ENCODE measurements at places on chromosomes 11 and 22. TPM values are rescaled to one million over a fixed set of nuclear protein-coding genes. Genes with fewer than 3 reads are reported as not detected.

GRCh38 chr11:129374081-129374992, 1.3 kb upstream of the BARX2 start:
- H3K27ac ChIP-seq, result no peak overlapping the region
- peak overlapping the region; percentile 88 for H3K4me3 ChIP-seq
- no peak for DNase-seq
- no peaks in the 10 kb centered on the region for H3K36me3 ChIP-seq
- H3K27me3 ChIP-seq, result peaks cover 38% of the 10 kb centered on the region

- peaks cover 6% of the 10 kb centered on the region for H3K27me3 ChIP-seq
- H3K4me1 ChIP-seq, result peaks cover 54% of the 10 kb centered on the region
- peak overlapping the region; percentile 69 for H3K27ac ChIP-seq
- H3K36me3 ChIP-seq, result no peaks in the 10 kb centered on the region
- H3K4me3 ChIP-seq, result peak overlapping the region; percentile 70
- no peak for DNase-seq
These were observed 3.6 kb upstream of the TP53I11 start for GRCh38 chr11:44954051-44954906.

DNA sequence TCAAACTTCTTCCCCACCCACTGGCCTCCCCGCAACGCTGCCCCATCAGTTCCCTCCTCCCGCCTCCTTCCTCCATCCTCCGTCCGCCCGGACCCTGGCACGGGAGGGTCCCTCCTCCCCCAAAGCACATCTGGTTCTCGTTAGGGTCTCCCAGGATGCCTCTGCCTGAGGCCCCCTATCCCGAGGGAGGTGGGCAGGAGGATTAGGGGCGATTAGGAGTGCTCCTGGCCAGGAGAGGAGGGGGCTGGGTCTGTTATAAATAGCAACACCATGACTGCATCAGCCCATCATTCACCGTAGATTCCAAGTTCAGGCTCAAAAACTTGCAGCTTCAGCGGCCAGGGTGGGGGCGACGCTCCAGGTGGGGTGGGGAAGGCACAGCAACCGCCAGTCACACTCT, 10.4 kb downstream of the MYRF start:
- H3K36me3 ChIP-seq, result no peaks in the 10 kb centered on the region
- peaks cover 3% of the 10 kb centered on the region for H3K4me1 ChIP-seq
- DNase-seq, result no peak
- no peak overlapping the region for H3K4me3 ChIP-seq
- H3K27ac ChIP-seq, result no peak overlapping the region
- peaks cover 2% of the 10 kb centered on the region for H3K27me3 ChIP-seq

- peaks cover 4% of the 10 kb centered on the region for H3K36me3 ChIP-seq
These were observed 1.4 kb upstream of the AP5B1 start for GRCh38 chr11:65781962-65782815.

DNA sequence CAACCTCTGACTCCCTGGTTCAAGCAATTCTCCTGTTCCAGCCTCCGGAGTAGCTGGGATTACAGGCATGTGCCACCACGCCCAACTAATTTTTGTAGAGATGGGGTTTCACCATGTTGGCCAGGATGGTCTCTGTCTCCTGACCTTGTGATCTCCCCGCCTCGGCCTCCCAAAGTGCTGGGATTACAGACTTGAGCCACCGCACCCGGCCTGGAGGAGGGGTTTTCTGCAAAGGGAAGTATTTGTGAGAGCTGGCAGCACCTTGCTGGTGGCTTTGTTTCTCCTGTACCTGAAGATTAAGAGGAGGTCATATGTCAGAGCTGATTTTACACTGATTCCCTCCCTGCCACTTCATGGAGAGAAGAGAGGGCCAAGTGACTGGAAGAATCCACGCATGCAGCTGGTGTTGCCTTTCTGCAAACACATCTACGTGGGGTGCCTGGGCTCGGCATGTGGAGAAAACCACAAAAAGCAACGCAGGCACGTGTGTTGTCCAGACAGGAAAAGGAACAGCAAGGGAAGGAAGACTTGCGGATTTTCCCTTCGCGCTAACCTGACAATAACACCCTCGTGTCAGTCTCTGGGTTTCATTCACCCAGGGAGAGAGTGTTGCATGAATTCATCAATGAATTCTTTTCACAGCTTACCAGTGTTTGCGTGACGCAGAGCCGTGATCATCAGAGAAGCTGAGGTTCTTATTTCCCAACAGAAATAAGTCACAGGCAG, 61.9 kb downstream of the TSPAN18 start:
- no peak overlapping the region for H3K4me3 ChIP-seq
- peaks cover 55% of the 10 kb centered on the region for H3K4me1 ChIP-seq
- DNase-seq, result no peak
- H3K36me3 ChIP-seq, result no peaks in the 10 kb centered on the region

Gene OLFML1
- not detected for total RNA-seq

GRCh38 chr22:40753114-40753513, 66.0 kb downstream of the SLC25A17 start:
- no peak overlapping the region for H3K27ac ChIP-seq
- H3K36me3 ChIP-seq, result no peaks in the 10 kb centered on the region
- no peak overlapping the region for H3K4me3 ChIP-seq
- peaks cover 2% of the 10 kb centered on the region for H3K27me3 ChIP-seq

DNA sequence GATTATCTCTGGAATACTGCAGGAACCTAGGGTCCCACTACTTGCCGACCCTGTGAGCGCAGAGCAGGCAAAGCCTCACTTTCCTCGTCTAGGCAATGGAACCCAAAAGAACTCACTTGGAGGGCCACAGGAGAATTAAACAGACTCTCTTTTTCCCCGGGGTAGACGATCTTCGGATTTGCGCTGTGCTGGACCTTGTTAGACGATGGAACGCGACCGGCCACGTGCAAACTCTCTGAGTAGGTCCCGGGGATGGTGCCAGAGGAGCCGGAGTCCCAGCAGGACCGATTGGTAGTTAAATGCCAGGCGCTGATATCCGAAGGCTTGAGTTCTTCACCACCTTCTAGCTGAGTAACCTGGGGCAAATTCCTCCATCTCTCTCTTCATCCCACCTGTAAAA, 1.0 kb upstream of the SLC1A2 start:
- peak overlapping the region; percentile 94 for H3K27ac ChIP-seq
- peaks cover 12% of the 10 kb centered on the region for H3K27me3 ChIP-seq
- H3K36me3 ChIP-seq, result peaks cover 4% of the 10 kb centered on the region
- no peak for DNase-seq

GRCh38 chr22:48315439-48316256, 1512.0 kb downstream of the BRD1 start:
- H3K27me3 ChIP-seq, result peaks cover 11% of the 10 kb centered on the region
- H3K4me1 ChIP-seq, result no peaks in the 10 kb centered on the region
- DNase-seq, result no peak
- H3K27ac ChIP-seq, result no peak overlapping the region

GRCh38 chr11:1858154-1858553, 5.3 kb downstream of the LSP1 start:
- no peak overlapping the region for H3K27ac ChIP-seq
- no peak for DNase-seq
- peaks cover 2% of the 10 kb centered on the region for H3K27me3 ChIP-seq
- peaks cover 3% of the 10 kb centered on the region for H3K4me1 ChIP-seq

- H3K4me3 ChIP-seq, result no peak overlapping the region
- peaks cover 5% of the 10 kb centered on the region for H3K27me3 ChIP-seq
- H3K27ac ChIP-seq, result no peak overlapping the region
These were observed 164.0 kb upstream of the SYT13 start for GRCh38 chr11:45450189-45450588.

DNA sequence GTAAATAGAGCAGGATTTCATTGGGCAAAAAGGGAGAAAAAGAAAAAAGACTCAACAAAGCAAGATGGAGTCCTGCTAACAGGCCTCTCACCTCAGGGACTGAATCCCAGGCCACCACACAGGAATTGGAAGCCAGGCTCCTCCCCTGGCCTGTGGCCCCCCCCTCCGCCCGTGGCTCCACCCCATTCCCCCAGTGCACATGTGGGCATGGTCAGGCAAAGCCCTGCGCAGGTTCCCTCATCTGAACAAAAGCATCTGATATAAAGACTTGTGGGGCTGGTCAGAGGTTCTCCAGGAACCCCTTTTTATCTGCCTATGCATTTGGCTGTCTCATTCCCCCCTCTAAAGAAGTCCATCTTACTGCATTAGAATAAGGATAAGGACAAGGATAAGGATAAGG, 46.0 kb upstream of the PAK1 start:
- H3K36me3 ChIP-seq, result no peaks in the 10 kb centered on the region
- peaks cover 8% of the 10 kb centered on the region for H3K27me3 ChIP-seq
- H3K4me1 ChIP-seq, result peaks cover 34% of the 10 kb centered on the region
- H3K27ac ChIP-seq, result peak overlapping the region; percentile 14
- H3K4me3 ChIP-seq, result no peak overlapping the region

DNA sequence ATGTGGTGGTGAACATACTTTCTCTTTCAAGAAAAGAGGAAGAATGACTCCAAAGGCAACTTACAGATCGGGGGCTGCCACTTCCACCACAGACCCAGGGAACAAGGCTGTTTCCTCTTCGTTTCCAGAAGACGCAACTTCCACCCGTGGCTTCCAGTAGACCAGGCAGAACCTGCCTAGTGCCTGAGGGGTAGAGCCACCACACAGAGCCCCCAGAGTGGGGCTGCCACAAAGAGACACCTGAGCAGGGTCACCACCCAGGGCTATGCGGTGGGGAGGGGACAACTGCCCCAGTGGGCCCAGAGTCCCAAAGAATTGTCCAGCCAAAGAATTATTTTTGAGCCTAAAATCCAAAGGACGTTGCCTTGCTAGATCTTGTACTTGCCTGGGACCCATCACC, 16.7 kb upstream of the PHF21B start:
- peaks cover 6% of the 10 kb centered on the region for H3K27me3 ChIP-seq
- no peak for DNase-seq
- no peaks in the 10 kb centered on the region for H3K36me3 ChIP-seq
- no peaks in the 10 kb centered on the region for H3K4me1 ChIP-seq

GRCh38 chr22:16699326-16699725, 106.7 kb upstream of the CCT8L2 start:
- H3K36me3 ChIP-seq, result peaks cover 20% of the 10 kb centered on the region
- peak; percentile 26 for DNase-seq
- H3K4me3 ChIP-seq, result peak overlapping the region; percentile 64
- H3K27ac ChIP-seq, result peak overlapping the region; percentile 85
- peaks cover 10% of the 10 kb centered on the region for H3K27me3 ChIP-seq

Gene FBLN1
- 184 TPM for total RNA-seq

DNA sequence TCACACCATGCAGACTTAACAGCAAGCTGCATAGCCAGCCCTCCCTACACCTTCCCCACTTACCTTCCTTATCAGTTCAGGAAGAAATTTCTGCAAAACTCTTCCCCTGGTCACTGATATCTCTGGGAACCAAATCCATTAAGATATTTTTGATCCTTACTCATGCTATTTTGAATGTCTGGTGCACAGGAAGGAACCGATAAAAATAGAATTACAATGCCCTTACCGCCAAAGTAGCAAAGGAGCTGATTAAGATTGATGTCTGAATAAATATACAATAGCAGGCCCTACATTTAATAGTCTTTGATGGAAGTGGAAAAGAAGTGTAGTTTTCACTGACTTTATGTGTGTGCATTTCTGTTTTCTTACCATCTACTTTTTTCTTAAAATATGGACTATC, 117.3 kb downstream of the MPPED2 start:
- no peak overlapping the region for H3K27ac ChIP-seq
- no peak overlapping the region for H3K4me3 ChIP-seq
- H3K36me3 ChIP-seq, result no peaks in the 10 kb centered on the region
- no peaks in the 10 kb centered on the region for H3K4me1 ChIP-seq
- no peak for DNase-seq

DNA sequence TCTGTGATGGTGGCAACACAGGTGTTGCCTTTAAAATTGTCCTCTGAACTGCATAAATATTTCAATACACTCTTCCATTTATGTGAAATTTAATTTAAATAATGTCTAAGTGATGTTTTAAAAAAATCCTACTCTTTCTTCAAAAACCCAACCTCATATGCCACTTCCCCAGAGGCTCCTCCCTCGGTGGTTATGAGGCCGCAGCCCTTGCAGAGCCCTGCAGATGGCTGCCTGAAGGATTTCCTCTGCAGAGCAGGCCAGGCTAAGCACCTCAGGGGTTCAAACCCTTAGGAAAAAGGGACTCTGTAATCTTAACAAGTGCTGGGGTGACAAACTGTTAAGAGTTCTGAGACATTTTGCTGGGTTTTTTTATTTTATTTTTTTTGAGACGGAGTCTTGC, 25.2 kb downstream of the MORC2 start:
- H3K4me1 ChIP-seq, result peaks cover 7% of the 10 kb centered on the region
- no peak overlapping the region for H3K27ac ChIP-seq
- no peak overlapping the region for H3K4me3 ChIP-seq
- DNase-seq, result no peak

- peaks cover 4% of the 10 kb centered on the region for H3K4me1 ChIP-seq
- H3K27me3 ChIP-seq, result peaks cover 5% of the 10 kb centered on the region
- no peak overlapping the region for H3K4me3 ChIP-seq
- H3K27ac ChIP-seq, result no peak overlapping the region
- no peak for DNase-seq
These were observed 50.4 kb upstream of the CD82 start for GRCh38 chr11:44515048-44515447.

Gene ZNF70
- total RNA-seq, result 9.0 TPM

Gene HMOX1
- 14.9 TPM for total RNA-seq

DNA sequence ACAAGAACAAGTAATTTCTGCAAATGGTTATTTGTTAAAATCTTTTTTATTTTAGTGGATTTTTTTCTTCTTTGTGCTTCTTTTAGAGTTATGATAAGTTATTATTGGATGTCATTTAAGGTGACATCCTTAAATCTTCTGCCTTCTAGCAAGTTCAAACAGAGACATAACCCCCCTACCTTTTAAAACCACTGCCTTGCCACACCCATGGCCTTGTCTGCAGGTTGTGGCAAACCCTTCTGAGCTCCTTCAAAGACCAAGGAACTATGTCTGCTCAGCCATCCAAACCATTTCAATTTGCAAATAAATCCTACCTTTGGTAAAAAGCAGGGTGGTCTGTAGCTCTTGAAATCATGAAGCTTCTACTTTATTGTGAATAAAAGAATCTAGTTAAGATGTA, 241.6 kb downstream of the FAM76B start:
- no peak overlapping the region for H3K27ac ChIP-seq
- H3K4me3 ChIP-seq, result no peak overlapping the region
- no peak for DNase-seq
- no peaks in the 10 kb centered on the region for H3K36me3 ChIP-seq
- H3K4me1 ChIP-seq, result peaks cover 5% of the 10 kb centered on the region
- no peaks in the 10 kb centered on the region for H3K27me3 ChIP-seq

DNA sequence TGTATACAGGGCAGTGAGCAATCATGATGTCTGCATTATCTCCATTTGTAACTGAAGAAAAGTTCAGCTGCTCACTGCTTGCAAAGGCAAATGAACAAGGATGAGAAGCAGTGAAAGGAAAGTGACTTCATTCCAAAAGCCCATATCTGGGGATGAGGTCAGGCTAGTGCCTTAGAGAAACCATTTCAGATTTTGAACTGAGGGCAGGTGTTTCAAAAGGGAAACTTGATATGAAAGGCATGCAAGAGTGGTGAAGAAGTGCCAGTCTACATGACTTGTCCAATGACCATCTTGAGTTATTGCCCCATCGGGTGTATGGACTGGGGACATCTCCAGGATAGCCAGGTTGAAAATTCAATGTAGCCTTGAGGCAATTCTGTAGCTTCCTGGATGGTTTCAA, 7.3 kb upstream of the APOL4 start:
- DNase-seq, result no peak
- H3K4me1 ChIP-seq, result no peaks in the 10 kb centered on the region
- peaks cover 3% of the 10 kb centered on the region for H3K27me3 ChIP-seq
- no peak overlapping the region for H3K4me3 ChIP-seq
- no peak overlapping the region for H3K27ac ChIP-seq
- peaks cover 17% of the 10 kb centered on the region for H3K36me3 ChIP-seq

Gene SLC17A6
- 170 TPM for total RNA-seq

Gene FAM180B
- total RNA-seq, result not detected
